Effector CD8-positive, alpha-beta T cell (primary cell): ENCODE measurements at places on chromosomes 7 and 10.

- no peak for DNase-seq
Observed at GRCh38 chr7:35748371-35748770, 52.5 kb upstream of the SEPTIN7 start.

DNA sequence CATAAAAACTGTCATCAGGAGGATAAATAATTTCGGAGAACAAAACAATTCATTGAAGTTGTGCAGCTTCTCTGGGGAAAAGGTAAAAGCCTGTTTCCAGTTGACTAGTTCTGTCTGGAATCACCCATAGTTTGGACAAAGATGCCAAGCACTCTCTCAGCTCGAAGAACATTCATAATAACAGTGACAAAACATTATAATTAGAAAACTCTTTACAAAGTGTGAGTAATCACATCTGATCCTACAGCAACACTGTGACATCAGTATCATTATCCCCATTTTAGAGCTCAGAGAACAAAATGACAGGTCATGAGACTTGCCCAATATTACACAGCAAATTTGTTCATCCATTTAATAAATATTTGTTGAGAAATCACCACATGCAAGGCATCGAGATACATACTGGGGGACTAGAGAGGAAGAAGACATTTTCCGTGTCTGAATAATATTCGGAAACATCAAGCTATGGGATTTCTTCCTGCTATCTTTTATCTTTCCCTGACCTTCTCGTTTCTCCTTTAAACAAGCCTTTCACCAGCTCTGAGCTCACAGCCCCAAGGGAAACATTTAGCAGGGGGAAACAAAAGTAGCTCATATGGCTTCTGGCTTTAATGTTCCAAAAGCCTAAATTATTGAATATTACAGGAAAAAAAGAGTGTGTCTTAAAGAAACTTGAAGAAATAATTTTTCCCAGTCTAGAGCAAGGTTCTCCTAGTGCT, 123.3 kb upstream of the GHITM start:
- DNase-seq: no peak

DNA sequence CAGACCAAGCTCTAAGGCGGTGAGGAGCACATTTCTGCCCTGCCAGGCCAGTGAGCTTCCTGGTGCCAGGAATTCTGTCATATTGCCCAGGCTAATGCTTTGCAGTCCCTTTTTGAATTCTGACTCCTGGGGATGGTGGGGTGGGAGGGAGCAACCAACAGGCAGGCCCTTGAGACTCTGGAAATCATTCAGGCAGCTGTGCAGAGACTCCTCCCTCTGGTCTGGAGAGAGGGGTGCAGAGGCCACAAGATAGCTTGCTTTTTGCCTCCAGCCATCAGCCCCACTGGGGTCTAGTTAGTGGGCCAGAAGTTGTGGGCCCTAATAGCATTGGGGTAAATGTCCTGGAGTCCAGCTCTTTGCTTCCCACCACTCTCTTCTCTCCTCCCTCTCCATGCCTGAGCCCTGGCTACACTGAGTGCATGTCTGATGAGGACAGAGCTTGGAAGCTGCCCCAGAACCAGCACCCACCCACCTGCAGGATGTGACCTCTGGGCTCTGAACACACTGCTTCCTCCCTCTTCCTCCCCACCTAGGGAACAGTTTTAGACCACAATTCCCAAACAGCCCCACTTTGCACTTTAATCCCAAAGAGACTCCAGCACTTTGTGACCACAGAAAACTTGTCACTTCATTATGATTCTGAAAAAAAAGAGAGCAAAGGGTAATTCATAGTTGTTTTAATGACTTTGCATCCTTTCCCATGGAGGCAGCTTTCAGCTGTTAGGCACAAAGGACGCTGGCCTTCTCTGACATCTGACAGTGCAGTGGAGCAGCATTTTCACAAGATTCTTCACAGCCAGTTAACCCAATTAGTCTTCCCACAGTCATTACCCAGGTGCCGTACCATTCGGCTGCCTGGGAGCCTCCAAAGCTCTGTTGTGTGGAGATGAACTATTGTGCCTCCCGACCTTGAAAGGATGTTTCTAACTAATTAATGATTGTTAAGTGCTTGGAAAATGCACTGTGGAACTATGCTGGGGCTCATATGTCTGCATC, 262.5 kb downstream of the TRIL start:
- DNase-seq: no peak

- DNase-seq: no peak
Observed at GRCh38 chr10:93993414-93993781, 333 bp upstream of the PLCE1 start.
